ENCODE measurements at places on chromosomes 12 and 14. TPM values are rescaled to one million over a fixed set of nuclear protein-coding genes. Genes with fewer than 3 reads are reported as not detected.

The NAV3 gene
- polyA plus RNA-seq: 93.5 TPM

The RFX4 gene
- not detected for polyA plus RNA-seq

The KLRG1 gene
- polyA plus RNA-seq: 0.43 TPM

The DTX1 gene
- not detected for polyA plus RNA-seq

The C14orf93 gene
- 14.7 TPM for polyA plus RNA-seq

The ARHGAP9 gene
- 0.98 TPM for polyA plus RNA-seq

The SLC7A7 gene
- 9.4 TPM for polyA plus RNA-seq

The OTX2 gene
- polyA plus RNA-seq: not detected

The ZNF385A gene
- polyA plus RNA-seq: 0.96 TPM

The SERPINA12 gene
- polyA plus RNA-seq: not detected

The SERPINA9 gene
- polyA plus RNA-seq: 0.12 TPM

The KRT86 gene
- polyA plus RNA-seq: 1.5 TPM

The GNB3 gene
- 5.3 TPM for polyA plus RNA-seq

The DCN gene
- polyA plus RNA-seq: 944 TPM

The B4GALNT3 gene
- polyA plus RNA-seq: not detected

The CDC42BPB gene
- 66.5 TPM for polyA plus RNA-seq

Data from BJ (cell line).